ENCODE measurements at places on chromosomes 4 and X.

GRCh38 chr4:77193511-77194102 is 36.6 kb downstream of the CCNG2 start:
- DNase-seq = no peak

DNA sequence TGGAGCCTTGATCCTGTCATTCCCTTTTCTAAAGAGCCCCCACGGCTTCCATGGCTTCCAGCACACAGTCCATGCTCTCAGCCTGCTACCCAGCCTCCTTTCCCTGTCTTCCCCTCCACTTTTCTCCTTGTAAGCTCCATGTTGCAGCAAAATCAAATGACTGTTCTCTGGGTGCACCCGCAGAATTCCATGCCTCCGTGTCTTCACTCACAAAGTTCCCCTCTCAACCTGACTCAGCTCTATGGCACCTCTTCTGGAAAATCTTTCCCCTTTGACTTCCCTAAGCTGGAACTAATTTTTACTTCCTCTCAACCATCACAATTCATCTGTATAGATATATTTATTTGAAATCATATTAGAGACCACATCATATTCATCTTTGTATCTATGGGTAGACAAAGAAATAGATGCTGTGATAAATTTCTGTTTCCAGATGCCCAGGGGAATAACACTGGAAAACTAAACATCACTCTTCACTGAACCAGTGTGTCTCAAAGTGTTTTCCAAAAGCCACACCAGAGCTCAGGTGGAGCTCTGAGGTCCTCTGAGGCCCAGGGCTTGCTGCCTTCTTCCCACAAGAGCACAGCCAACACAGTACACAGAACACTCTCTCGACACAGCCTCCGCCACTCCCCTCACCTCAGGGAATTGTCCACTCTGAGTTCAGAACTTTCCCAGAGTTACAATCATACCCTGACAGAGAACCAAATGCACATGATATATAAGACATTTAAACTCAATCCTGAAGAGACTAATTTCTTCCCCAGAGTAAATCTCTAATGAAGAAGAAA is 3.3 kb downstream of the SETD7 start:
- DNase-seq = no peak

DNA sequence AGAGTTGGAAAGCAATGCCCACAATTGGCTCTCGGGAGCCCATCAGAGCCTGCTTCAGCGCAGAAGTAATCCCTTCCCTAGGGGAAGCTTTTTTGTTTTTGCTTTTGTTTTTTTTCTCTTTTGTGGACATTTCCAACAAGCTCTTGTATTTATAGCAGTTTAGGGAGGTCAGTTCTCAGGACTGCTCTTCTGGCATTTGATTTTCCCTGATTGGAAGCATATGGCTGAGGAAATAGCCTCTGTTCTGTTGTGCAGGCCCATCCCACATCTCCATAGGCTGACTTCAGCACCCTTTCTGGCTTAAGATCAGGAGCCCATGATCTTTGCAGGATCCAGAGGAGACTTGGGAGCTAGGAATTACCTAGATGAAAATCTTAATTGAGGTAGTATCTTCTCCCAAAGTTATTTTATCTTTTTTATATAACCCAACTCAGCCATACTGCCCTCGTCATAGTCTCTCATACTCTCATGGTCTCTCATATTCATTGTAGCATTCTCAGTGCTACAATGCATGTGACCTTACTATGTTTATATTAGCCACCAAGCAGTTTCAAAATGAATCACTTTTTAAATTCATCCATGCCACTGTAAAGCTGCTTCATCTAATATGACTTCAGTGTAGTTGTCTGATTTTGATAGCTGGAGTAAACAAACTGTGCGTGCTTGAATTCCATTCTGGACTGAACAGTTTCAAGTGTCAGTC is 16.7 kb downstream of the PAGE4 start:
- DNase-seq = no peak

DNA sequence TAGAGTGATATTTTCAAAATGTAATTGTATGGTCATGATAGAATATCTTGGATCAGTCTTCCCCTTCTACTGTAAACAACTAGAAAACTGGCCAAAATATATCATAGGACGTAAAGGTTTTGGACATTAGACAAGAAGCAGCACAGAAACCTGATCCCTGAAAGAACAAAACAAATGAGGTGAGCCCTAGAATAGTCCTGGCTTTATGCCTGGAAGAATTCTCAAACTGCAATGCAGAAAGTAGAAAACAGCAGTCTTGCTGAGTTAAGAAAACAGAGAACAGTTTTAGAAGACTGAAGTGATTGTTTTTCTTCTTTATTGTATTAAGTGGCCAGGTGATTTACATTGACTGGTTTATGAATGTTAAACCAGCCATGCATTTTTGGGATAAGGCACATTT is 19.5 kb downstream of the NSUN7 start:
- no peak for DNase-seq

DNA sequence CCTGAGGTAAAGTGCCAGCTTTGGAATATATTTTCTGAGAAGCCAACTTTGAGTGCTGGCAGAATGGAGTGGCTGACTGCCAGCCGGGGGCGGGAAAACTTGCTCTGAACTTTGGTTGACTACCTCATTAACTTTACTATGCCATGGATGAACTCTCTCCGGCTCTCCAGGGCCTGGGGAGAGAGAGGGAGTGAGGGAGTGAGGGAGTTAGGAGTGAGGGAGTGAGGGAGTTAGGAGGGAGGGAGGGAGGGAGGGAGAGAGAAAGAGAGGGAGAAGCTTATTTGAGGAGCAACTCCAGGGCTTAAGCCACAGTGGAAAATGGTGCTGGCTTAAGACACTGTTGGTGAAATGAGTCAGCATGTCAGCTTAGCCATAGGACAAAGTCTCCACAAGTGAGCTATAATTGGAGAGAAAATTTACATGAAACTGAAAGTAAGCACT is 280.9 kb upstream of the RPS6KA3 start:
- no peak for DNase-seq

DNA sequence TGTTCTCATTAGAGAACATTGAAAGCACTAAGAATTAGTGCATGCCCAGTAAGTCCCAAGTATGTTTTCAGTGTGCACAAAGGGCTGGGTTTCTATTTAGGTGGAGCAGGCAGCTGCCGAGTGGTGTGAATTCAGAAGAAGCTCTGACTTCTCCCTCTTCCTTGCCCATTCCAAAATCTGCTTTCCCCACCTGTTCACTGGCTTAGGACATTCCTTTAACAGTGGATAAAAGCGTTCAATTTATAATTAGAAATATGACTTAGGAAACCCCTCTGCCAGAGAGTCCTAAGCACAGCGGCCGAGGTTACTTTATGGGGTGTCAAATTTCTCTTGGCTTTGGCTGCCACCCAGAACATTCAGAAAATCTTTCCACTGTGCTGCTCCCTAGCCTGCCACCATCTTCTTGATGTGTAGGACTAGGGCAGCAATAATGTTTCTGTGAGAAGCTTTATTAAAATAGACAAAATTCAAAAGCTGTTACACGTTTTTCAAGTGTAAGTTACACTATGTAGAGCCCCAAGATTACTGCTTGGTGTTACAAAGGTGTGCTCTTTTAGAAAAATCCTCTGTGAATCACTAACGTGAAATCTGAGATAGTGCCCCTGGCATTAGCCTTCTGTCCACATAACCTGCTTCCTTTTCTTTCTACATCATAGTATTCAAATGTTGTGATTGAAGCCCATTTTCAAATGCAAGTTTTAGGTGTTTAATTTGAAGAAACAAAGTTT is 191.6 kb upstream of the ANKRD50 start:
- DNase-seq = no peak

DNA sequence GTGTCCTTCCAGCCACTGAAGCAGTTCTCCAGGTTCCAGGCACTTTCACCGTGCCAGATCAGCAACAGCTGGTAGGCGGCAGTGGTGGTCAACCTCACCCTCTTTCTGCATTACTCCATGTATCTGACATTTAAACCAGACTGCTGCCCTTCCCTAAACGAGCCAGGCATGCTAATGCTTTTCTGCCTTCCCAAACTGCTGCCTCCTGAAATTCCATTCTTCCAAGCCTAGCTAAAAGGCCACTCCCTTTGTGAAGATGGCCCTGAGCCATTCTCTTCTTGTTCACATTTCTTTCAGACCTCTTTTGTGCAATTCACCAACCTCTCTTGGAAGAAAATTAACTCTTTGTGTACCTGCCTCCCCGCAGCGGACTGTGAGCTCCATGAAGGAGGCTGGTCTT is 73.7 kb downstream of the CHST7 start:
- no peak for DNase-seq

All from cortex of kidney (tissue), 1 donor.